ENCODE measurements at places on chromosomes 12 and 14.

GRCh38 chr14:102914474-102915291 lies 7.8 kb upstream of the AMN start:
- no peak for DNase-seq

GRCh38 chr12:90172524-90172923 lies 463.9 kb upstream of the ATP2B1 start:
- no peak for DNase-seq

DNA sequence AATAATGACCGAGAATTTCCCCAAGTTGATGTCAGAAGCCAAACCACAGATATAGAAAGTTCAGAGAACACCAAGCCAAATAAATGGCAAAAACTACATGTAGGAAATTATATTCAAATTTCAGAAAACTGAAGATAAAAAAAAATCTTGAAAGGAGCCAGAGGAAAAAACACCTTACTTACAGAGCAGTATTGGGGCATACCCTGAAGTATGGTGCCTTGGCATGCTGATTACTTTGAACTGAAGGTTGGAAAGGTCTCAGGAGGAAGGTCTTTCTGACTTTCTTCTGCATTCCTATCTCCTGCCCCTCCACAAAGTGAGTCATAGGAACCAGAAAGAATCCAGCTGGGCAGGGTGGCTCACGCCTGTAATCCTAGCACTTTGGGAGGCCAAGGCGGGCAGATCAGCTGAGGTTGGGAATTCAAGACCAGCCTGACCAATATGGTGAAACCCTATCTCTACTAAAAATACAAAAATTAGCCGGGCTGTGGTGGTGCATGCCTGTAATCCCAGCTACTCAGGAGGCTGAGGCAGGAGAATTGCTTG lies 8.8 kb upstream of the FGF6 start:
- DNase-seq, result no peak

DNA sequence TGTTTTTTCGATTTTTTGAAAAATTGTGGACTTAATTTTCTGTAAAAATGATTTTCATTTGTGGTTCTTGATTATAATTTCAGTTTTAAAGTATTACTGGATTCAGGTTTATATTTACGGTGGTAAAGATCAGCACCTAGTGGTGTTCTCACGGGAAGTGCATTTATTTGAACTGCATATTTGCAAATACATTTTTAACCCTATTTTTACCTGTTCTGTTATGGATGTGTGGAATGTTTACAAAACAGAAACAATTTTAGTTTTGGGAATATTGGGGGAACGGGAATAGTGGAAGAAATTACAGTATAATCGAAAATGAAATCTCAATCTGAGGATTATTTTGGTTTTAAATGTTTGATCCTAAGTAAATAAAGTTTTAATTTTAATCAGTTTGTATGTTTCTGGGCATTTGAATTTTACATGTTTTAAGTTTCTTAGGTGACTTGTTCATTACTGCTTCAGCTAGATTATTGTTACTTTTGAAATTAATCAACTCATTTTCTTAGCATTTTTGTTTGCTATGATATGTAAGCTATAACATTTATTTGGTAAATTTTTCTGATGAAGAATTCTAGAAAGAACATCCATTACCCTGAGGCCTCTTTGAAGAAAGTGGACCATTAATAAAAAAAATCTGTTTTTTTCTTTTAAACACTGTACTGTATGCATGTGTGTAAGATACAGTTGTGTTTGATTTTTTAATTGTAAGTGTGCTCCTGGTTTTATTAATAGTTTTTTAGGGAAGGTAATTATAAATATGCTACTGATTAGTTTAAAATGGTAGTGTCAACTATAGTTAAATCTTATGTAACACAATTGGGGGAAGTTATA lies 942 bp downstream of the ATF7IP start:
- DNase-seq, result no peak

DNA sequence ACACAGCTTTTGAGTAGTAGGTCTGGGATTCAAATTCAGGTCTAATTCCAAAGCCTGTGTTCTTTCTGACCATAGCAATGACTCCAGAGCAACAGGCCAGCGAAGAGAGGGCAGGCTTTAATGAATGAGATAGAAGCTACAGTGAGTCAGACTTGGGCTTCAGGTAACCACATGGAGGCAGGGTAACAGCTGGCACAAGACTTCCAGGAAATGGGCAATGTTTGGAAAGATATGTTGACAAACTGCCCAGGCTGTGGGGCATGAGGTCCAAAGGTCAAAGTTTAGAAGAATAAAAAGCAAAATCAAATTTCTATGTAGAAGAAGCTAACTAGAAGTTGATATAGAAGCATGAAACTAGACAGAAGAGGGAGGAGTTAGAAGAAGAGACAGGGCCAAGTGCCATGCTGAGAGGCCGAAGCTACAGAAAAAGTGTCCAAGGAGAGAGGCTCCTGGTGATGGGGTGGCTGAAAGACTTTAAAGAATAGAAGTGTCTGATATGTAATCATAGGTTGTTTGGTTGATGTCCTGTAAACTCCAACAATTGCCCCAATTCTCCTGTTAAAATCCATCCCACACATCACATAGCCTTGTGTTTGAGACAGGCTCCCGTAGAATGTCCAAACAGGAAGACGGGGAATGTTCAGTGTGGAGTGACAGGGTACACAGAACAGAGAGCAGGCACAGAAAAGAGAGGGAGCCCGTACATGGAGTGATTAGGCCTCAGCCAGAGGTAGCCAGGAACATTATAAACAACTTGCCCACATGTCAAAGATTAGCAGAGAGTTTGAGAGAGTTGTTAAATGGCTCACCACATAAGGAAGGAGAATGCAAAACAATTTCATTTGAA lies 384.7 kb downstream of the CCDC91 start:
- no peak for DNase-seq

DNA sequence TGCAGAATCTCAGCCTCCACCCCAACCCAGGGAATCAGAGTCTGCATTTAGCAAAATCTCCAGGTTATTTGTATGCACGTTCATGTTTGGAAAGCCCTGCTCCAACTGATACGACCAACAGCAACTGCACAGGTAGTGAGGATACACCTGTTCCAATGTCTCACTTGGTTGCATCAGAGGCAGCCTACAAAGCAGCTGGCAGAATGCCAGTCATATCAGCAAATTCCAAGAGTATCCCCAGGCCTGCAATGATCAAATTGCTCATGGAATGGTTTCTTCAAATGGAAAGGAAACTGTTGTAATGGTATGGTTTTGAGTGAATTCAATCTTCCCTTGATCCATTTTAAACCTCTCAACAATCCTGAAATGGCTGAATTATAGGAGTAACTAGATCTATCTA lies 75.4 kb downstream of the GRIP1 start:
- DNase-seq, result no peak

DNA sequence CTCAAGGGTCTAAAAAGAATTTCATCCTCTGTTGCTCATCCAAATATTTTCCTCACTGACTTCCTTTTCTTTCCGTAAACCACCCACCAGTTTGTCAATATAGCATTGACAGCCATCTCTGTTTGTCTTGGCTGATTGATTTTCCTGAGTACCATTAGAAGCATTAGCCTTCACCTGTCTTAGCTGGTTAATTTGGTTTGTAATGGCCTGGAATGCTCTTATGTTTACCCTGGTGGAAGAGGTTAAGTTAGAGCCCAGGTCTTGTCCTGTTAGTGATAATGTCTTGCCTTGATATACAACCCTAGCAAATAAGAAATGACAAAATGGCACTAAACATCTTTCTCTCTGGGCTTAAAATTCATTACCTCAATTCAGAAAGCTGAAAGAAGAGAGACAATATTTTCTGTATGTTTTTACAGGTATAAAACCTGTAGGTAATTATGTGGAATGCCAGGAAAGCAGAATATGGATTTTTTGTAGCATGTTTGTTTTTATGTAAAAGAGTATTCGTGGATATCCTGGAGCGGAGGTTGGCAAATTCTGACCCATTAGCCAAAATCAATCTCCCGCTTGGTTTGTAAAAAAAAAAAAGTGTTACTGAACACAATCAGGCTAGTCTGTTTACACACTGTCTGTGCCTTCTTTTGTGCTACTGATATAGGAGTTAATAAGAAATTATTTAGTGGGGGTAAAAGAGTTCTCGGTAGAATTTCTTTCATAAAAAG lies 224.4 kb upstream of the DAAM1 start:
- no peak for DNase-seq

GRCh38 chr12:5022465-5023061 lies 21.1 kb upstream of the KCNA5 start:
- no peak for DNase-seq

- DNase-seq, result peak; percentile 18
Measured at GRCh38 chr14:53539489-53540126, 386.5 kb upstream of the DDHD1 start.

DNA sequence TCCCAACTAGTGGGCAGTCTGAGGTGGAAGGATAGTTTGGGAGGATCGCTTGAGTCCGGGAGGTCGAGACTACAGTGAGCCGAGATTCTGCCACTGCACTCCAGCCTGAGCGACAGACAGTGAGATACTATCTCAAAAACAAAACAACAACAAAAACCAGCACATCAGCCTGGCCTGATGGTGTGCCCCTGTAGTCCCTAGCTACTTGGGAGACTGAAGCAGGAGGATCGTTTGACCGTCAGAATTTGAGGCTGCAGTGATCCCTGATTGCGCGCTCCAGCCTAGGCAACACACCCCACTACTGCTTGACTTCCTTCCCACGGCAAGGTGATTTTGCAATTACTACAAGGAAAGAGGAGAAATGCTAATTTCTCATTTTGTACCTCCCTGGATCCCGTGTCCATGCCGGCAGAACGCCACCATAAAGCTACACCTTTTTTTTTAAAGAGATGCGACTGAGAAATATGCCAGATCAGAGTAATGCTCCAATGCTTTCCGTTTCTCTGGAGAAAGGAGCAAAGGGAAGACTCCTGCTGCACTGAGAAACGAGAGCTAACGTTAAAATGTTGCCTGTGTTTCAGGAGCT lies 672 bp upstream of the SCFD1 start:
- DNase-seq, result no peak

GRCh38 chr12:8742501-8742900 lies 44.7 kb downstream of the RIMKLB start:
- no peak for DNase-seq

GRCh38 chr12:72540811-72541210 lies 268.6 kb downstream of the TRHDE start:
- no peak for DNase-seq

DNA sequence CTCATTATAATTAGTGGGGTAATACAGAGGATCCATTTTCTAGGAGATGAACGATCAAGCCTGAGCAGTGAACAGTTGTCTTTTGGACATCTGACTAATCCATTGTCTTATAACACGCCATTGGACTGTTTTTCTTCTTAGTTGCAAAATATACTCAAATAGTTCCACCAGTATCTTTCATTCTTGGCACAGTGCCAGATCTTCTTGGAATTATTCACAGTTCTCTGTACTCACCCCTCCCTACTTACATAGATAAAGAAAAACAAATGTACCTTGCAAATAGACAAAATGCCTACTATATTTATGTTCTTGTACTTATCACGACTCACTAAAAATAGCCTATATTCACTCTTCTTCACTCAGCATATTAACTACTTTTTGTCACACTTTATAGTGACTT lies 3.8 kb downstream of the CBLN3 start:
- no peak for DNase-seq

GRCh38 chr14:63616015-63616414 lies 25.7 kb downstream of the WDR89 start:
- DNase-seq, result no peak

DNA sequence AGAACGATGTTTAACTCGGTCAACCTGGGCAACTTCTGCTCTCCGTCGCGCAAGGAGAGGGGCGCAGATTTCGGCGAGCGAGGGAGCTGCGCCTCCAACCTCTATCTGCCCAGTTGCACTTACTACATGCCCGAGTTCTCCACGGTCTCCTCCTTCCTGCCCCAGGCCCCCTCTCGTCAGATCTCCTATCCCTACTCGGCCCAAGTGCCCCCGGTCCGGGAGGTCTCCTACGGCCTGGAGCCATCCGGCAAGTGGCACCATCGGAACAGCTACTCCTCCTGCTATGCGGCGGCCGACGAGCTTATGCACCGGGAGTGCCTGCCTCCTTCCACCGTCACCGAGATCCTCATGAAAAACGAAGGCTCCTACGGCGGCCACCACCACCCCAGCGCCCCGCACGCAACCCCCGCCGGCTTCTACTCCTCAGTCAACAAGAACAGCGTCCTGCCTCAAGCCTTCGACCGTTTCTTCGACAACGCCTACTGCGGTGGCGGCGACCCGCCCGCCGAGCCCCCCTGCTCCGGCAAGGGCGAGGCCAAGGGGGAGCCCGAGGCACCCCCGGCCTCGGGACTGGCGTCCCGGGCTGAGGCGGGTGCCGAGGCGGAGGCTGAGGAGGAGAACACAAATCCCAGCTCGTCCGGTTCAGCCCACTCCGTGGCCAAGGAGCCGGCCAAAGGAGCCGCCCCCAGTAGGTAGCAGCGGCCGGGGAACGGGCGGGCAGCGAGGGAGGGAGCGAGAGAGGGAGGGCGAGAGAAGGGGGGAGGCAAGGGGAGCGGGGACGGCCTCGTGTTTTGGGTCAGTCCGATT lies 513 bp downstream of the HOXC11 start:
- no peak for DNase-seq

All from KG1 (cell line).